Fibroblast of the conjunctiva (primary cell): ENCODE measurements at places on chromosomes 5 and 9.

DNA sequence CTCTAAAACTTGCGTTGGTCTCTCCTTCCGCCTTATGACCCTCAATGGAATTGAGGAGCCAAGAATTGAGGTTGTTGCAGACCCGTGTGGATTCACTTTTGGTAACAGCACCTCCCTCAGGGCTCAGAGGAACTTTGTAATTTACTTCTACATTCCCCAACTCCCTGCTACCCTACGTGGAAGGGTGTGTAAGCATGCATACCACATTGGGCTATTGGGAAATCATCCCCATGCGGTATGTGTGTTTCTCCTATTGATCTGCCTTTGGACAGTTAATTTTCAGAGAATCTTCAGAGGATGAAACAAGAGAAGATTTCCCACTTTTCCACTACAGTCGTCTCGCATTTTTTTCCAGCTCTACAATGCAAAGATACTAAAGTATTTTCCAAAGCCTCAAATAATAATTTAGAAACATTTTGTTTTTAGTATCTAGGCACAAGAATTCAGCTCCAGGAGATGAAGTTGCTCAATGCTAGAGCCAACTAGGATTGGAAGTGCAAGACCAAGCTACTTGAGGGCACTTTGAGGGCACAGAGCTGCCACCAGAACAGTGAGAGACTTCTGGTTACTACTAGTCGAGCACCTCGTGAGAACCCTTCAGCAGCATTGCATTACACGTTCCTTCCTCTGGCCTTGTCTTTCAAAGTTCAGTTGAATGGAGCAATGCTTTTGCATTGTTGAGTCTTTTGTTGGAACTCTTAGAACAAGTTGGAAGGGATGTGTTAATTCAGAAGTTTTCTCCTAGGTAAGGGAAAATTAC, 3.4 kb downstream of the C1QTNF3 start:
- DNase-seq, result no peak

GRCh38 chr9:4138180-4138579, 161.7 kb downstream of the GLIS3 start:
- no peak for DNase-seq

DNA sequence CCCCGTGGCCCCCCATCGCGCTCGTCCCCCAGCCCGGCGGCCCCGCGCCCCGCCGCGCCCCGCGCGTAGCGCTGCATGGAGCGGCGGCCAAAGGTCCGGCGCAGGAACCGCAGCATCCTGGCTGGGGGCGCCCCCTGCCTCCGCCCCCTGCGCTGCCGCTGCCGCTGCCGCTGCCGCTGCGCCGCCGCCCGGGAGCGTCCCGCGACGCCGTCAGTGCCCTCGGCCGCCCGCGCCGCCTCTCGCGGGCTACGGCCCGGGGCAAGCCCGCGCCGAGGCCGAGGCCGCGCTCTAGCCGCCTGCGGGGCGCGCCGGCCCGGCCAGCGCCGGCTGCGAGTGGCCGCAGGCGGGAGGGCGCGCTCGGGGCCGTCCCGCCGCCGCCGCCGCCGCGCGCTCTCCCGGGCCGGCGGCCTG, 523 bp downstream of the EPB41L4B start:
- DNase-seq, result no peak

DNA sequence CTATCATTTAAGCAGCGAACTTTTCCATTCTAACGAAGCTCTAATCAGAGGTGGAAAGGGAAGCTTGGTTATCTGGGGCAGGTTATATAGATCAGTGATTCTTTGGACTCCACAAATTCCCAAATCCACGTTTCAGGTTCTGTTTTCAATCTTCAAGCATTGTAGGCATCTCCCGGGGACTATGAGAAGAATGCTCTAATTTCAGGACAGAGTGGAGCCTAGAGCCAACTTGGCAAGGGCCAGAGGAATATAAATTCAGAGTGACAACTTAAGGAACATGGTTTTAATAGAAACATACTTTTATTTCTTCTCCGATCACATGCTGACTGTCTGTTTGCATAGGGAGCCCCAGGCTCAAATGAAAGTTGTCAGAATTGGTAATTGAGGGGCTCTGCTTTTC, 514.0 kb upstream of the KLF4 start:
- DNase-seq, result no peak

DNA sequence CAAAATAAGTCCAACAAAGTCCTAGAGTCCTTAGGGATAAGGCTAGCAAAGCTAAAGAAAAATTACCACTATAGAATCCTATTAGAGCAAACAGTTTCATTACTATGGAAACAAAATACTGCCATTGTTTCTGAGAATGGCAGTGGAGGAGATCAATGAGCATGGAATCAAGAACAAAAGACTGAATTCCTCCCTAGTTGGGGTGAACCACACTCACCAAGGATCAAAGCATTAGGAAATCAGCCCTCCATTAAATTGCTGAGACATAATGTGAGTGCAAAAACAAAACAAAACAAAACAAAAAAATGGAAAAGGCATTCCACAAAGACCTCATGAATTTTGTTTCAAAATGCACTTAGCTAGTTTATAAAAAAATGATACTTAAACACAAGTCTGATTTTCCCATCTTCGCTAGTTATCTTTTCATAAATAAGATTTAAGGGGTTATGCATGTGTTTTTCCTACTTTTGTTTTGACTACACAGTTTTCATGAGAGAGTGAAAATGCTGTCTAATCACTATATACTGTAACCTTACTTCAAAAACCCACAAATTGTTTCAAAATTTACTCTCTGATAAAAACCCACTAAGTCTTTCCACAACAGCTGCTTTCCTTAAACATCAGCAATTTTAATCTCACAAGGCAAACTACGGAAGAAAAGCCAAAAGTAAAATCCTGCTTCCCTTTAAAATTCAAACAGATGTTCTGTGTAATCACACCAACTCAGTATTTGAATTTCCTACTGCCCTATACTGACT, 9.7 kb downstream of the SERINC5 start:
- DNase-seq, result no peak

GRCh38 chr9:104386425-104387069, 117.5 kb upstream of the OR13F1 start:
- peak; percentile 27 for DNase-seq
